ENCODE measurements at places on chromosomes 2 and 18.

DNA sequence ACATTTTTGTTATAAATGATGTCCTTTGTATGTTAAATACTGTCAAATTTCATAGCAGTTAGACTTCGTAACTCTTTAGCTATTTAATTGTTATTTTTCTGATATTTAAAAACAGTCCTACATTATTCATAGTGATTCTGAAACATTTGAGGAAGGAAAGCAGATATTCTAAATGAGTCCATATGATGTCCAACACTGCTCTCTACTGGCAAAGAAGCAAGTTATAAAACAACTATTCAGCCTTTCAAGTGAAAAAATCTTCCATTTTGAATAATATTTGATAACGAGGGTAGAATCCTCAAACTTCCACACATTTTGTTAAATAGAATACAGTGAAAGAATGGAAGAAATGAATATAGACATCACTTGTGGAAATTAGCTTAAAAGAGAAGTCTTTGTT is 220.8 kb downstream of the GULP1 start:
- no peak for DNase-seq

GRCh38 chr2:226184940-226185615 is 614.5 kb downstream of the IRS1 start:
- no peak for DNase-seq

DNA sequence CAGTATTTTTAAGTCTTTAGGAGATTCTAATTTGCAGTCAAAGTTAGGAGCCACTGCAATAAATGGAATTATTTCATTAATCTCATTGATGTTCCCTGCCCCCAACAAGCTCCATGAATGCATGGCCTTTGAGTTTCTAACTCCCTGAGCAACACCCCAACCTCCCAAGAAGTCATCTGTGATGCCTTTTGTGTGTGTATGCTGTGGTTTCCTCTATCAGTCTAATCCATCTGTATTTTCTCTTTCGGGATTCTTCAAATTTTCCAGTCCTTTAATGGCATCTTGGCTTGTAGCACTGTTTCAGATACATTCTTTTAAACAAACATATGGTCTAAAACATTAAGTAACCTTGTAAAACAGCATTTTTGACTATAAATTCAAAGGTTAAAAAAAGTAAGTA is 16.8 kb downstream of the SERPINB10 start:
- DNase-seq, result no peak

GRCh38 chr2:172093416-172094293 is 8.3 kb downstream of the DLX1 start:
- no peak for DNase-seq

GRCh38 chr2:200127848-200128247 is 172.5 kb downstream of the MAIP1 start:
- DNase-seq, result no peak

DNA sequence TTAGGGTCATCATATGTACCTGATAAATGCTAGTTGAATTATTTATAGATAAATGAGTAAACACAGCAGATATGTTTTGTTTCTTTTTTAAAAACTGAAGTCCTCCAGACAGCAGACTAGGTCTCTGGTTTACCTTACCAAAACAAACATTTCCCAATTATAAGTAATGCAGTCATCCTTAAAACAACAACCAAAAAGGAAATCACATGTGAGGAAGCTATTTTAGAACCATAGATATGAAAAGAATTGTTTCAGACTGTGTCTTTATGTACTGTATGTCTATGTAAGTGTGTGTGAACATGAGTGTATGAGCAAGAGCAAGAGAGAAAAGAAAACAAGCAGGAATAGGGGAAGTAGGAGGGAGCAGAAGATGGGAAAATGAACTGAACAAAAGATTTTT is 441.0 kb downstream of the CPS1 start:
- DNase-seq, result no peak

GRCh38 chr2:134690629-134691215 is 28.1 kb downstream of the TMEM163 start:
- no peak for DNase-seq

DNA sequence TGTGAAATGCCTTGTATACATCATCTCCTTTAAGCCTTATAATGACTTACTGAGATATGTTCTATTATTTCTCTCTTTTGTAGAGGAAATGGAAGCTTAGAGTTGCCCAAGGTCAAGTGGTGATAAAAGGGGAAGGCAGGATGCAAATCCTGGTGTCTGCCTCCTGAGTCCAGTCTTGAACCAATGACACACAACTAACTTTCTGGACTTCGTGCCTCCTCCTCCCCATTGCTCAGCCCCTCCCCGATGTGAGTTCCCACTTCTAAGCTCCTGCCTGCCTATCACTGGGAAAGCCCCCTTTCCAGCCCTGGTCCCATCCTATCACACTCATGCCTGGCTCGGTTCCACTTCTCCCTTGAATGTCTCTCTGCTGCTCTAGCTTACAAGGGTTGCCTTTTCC is 6.9 kb upstream of the CTIF start:
- no peak for DNase-seq

Data from SIG-M5 (cell line).